ENCODE measurements at places on chromosomes 16 and 17.

- DNase-seq: no peak
Observed at GRCh38 chr16:50386774-50387173, 18.0 kb upstream of the BRD7 start.

DNA sequence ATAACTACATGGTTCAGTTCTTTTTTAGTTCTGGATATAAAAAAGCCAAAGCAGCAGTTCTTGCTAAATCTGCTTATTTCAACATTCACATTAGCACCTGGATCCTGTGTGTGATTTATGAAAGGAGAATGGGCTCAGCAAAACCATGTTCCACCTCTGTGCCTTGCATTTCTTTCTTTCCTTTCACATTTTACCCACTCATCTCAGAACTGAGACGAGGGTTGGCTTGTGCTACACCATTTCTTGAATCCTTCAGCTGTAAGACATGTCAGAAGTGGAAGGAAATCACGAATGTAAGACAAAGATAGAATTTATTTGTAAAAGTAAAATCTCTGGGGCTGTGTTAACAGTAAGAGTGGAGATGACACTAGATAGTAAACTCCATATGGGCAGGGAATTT, 1.2 kb upstream of the UTP6 start:
- no peak for DNase-seq

DNA sequence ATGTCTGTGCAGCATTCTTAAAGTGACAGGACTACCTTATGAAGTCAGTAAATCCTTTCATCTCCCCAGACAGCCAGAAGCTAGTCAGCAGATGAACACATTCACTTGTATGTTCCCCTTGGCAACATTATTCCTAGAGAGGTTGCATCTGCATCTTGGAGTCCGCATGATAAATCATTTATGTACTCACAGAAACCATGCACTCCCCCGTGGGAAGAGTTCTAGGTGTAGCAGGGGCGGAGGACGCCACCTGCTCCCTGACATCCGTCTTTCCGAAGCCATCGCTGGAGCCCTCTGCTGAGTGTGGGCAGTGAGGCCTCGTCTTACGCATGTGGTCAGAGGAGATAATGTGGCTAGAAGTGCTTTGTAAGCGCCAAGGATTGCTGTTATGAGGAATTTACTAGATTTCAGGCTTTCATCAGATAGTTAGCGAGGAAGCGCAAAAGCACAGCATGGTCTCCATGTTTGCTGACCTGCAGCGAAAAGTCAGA, 144.5 kb downstream of the RPTOR start:
- DNase-seq: no peak

DNA sequence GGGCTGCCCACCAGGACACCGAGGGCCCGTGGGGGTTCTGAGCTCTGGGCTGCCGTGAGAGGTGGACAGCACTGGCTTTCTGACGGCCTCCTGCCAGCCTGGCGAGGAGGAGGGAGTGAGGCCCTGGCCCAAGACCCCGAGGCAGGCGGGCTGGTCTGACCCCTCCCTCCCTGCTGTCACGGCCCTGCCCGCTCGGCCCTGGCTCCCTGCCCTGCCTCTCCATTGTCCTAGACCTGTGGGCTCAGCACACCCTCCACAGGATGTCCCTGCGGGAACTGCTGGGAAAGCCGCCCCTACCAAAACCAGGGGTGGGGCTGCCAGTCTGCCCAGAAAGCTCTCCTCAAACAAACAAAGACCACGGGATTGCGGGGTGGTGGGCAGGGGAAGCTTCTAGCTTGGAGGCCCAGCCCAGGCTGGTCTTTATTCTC, 20.7 kb downstream of the SPNS2 start:
- no peak for DNase-seq

- no peak for DNase-seq
Observed at GRCh38 chr16:14310519-14310991, 239.4 kb downstream of the MRTFB start.

GRCh38 chr17:38967290-38967738, at the start of gene FBXO47:
Gene FBXO47, minus strand, starts transcription at chr17:38967403. Its CDS starts 4,378 bp downstream, at chr17:38963025.
- DNase-seq: peak; percentile 95

- no peak for DNase-seq
Observed at GRCh38 chr17:81488276-81488860, 24.2 kb downstream of the ACTG1 start.

Data from MV-4-11 (cell line).